ENCODE measurements at places on chromosomes 6 and 20.

DNA sequence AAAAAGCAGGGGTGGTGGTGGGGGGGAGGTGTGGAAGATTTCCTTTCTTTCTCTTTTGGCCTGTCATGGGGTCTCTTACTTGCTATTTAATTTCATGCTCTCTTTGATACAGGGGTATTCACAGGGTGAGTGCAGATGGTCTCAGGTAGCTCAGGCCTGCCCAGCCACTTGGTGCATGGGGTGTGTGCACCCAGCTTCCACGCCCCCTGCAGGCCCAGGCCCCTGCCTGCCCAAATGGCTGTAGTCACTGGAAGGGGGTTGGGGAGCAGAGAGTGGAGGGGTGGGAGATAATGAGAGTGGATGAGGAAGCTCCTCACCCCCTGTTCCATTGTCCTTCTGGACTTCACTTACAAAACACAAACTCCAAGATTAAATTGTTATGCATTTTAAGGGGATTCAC, 133.6 kb upstream of the SGK1 start:
- DNase-seq: no peak

DNA sequence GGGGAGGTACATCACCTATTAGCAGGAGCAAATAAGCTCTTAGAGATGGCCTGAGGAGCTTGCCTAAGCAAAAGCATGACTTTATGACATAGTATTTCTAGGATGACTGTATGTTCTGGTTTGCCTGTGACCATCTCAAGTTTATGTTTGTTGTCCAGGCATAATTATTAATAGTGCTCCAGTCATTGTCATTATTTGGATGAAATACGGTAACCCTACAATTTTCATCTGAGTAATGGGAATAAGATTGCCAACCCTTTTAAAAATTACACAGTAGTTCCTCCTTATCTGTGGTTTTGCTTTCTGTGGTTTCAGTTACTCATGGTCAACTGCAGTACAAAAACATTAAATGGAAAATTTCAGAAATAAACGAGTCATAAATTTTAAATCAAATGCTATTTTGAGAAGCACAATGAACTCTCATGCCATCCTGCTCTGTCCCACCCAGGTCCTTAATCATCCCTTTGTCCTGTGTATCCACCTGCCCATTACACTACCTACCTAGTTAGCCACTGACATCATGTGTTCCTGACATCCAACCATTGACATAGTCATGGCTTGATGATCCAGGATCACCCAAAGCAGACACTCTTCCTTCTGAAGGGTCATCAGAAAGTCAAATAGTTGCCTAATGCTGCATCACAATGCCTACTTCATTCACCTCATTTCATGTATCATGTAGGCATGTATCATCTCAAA, 27.0 kb upstream of the TFB1M start:
- DNase-seq: no peak

- no peak for DNase-seq
Measured at GRCh38 chr6:104095661-104096416, 763.9 kb downstream of the HACE1 start.

GRCh38 chr6:1913577-1913976, 303.9 kb downstream of the FOXC1 start:
- no peak for DNase-seq

GRCh38 chr20:35742741-35743523, 872 bp upstream of the RBM39 start:
- DNase-seq: no peak

- DNase-seq: no peak
Measured at GRCh38 chr6:65091561-65091960, 615.5 kb downstream of the EYS start.

DNA sequence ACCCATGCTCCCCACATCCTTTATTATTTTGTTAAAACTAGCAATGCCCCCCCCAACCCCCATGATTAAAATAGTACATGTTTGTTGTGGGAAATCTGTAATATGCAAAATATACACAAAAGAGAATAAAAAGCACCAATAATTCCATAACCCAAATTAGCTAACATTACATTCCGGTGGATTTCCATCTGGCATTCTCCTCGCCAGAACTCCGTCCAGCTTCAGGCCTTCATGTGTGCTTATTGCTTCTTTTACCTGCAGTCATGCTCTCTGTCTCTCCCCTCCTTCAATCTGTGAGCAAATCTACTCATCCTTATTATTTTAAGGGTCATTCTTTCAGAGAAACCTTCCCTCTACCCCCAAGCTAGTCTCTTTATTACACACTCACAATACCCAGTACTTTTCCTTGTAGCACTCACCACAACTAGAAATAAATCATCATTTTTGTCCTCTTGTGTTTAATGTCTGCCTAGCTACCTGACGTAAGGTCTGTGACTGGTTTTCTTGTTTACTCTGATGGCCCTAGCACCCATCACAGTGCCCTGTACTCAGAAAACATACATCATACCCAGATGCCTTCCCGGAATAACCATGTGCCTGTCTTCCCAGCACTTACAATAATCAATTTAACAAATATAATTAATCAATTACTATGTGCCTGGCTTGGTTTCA, 25.6 kb upstream of the IER3 start:
- no peak for DNase-seq

DNA sequence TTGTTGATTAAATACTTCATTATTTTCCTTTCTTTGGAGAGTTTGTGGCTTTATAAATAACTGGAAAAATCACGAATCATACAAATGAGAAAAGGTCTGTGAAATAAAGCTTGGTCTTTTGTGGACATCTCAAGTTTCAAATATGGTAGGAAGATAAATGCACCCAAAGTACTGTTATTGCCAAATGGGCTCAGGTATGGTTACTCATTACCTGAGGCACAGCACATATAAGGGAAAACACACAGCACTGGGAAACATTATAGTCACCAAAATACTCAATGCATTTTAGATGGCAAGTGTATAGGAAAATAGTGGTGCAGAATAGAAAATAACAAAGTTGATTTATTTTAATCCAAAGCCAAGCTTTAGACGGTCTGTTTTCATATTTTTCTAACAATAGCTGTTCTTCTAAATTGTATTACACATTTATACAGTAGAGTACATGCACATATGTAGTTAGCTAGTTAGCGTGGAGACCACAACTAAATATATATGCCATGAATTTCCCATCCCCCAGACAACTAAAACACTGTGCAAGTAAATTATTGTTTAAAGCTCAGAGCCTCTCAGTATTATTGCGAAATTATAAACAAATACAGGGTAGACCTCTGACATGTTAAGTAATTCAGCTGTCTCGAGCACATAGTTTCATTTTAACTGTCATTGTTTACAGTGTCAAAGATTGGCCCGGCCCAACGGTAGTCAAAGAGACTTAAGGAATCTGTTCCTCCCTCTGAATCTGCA, 336.0 kb downstream of the SYNE1 start:
- no peak for DNase-seq

- no peak for DNase-seq
Measured at GRCh38 chr20:47328129-47328528, 28.4 kb downstream of the ZMYND8 start.

DNA sequence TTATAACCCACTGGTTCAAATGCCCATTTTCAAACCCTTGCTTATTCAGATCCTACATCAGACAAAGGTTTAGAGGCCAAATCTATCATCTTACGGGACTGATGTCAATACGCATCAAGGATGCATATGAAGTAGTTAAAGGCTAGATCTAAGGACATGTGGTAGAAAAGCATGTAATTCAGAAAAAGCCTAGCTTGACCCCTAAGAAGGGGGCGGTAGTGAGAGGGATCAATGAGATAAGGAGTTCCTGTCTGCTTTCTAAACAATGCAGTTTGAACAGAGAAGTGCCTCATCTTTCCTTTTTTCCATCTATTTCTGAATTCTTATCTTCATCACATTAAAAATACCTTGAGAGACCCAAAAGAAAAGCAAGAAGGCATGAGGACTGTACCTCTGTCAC, 237.7 kb downstream of the ARHGAP18 start:
- no peak for DNase-seq

DNA sequence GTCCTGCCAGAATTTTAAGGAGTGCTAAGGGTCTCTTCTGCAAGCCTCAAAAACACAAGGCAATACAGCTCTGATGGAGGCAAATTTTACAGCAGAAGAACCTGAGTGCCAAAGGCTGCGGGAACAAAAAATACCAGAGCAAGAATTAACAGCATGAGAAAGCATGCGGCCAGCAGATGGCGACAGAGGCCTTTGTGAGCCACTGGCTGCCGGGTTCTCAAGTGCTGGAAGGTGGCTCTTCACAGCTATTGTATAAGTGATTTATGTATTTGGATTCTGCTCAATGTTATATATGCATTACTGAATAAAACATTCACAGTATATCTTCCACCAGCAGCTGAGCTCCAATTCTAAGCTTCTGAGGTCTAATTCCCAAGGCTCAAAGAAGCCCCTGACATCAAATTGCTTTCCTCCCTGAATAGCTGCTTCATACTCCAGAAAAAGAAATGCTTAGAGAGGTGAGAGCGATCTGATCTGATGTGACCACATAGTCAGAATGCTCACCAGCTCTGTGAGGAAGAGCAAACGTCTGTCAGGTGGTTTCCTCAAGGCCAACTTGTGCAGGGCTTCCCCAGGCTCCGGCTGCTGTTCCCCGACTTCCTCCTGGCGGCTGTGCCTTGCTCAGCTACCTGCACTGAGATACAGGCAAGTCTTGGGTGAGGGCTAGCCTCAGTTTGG, 58.6 kb downstream of the PPP1R3G start:
- peak; percentile 58 for DNase-seq

GRCh38 chr6:28785962-28786679, 137.7 kb downstream of the TRIM27 start:
- no peak for DNase-seq

DNA sequence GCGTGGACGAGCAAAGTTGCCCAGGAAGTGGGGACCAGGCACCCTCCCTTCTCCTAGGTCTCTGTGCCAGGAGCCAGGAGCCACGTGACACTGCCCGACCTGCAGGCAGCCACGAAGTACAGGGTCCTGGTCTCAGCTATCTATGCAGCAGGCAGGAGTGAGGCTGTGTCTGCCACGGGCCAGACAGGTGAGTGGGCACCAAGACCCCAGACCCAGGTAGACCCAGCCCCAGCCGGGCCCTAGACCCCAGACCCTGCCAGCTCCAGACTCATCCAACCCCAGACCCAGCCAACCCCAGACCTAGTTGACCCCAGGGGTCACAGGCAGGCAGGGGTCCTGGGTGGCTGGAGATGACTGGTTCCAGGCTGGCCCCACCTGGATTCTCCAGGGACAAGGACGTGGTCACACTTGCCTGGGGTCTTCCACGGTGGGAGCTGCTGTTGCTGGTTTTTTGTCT, 21.1 kb downstream of the COL20A1 start:
- no peak for DNase-seq

- no peak for DNase-seq
Measured at GRCh38 chr6:103140308-103141027, 1719.3 kb downstream of the HACE1 start.

DNA sequence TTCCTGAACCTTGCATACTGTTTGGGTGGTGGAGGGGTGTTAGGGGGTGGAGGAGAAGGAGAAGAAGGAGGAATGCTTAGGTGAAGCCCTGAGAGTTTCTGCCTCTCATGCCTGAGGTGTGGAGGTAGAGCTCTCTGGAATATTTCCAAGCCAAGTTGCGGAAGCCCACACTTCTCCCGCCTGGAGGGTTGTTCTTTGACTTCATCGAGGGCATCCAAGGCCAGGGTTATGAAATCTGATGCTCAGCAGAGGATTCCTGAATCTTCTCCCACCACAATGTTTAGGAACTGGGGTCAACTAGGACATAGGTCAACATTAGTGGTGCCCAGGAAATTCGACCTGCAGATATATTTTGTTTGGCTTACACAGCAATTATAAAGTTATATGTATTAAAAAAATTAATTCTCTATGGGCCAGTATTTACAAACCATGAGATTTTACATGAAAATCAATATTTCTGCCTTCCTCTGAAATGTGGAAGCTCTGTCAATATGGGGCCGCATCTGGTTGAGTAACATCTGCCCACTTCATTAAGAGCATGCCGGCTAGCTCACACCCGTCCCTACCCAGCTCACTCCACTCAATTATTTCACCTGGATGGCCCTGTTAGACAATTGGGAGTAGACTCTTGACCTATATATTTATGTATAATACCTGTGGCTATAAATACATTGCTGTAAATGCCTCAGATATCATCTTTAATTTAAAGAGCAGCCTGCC, 257.1 kb upstream of the ZFP64 start:
- no peak for DNase-seq

GRCh38 chr6:54874349-54875048, 27.9 kb downstream of the FAM83B start:
- no peak for DNase-seq

DNA sequence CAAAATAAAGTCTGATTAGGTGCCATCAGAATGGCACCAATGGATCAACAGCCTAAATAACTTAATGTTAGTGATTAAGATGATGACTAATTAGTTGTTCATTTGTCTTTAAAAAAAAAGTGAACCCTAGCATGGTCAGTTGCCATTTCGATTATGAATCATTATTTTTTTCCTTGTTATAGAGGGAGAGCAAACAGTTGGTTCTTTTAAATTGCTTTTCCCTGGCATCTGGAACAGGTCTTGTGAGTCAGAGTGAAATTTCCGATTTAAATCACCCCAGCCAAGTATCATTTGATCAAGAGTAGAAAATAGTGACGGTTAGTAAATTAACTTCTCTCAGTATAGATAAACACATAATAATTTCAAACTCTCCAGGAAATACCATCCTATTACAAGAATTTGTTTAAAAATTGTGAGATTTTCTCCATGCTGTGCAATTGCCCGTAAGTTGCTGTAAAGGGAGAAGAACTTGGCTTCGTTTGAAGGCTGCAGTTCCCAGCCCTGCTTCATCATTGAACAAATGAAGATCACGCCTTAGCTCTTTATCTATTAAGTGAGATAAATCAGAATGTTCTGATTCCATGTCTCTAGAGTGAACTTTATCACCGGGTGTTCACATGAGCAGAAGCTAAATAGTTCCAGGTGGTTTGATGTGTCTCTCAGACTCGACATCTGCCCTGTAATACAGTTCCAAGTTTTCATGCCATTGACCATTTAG, 741.3 kb downstream of the DOK5 start:
- DNase-seq: no peak

- DNase-seq: no peak
Measured at GRCh38 chr6:135488023-135488422, 9.5 kb downstream of the AHI1 start.

- no peak for DNase-seq
Measured at GRCh38 chr6:7058250-7058923, 49.4 kb upstream of the RREB1 start.

DNA sequence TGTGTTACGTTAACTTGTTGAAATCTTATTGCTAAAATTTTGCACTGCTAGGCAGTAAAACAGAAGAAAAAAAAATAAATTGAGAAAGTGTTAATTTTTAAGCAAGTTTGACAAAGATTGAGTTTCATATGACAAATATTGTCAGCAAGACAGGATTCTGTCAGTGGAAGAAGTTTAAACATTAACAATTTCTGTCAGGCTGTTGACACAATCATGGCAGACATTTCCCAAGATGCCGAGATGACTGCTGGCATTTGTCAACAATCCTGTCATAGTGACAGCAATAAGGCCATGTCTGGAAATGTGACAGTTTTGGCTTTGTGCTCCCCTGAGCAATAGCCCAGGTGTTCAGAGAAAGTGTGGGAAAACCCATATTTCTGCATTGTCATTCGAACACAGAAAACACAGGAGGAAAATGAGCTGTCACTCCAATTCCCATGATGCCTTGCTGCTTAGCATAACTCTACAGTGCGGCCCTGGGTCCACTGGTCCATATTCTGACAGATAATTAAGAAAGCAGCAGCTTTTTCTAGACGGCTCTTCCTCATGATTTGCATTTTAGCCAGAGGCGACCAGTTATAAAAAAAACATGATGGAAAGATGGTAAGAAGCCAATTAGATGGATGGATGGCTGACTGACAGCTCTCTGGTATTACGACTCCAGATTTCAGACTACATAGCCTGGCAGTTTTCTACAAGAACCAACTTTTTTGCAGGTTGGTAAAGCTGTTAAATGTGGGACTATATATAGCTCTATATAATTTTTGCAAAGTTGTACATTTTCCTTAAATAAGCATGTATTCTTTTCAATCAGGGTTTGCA, 43.6 kb upstream of the DEFB112 start:
- DNase-seq: no peak

All from D721Med (cell line).